ENCODE measurements at places on chromosomes 3 and 15.

DNA sequence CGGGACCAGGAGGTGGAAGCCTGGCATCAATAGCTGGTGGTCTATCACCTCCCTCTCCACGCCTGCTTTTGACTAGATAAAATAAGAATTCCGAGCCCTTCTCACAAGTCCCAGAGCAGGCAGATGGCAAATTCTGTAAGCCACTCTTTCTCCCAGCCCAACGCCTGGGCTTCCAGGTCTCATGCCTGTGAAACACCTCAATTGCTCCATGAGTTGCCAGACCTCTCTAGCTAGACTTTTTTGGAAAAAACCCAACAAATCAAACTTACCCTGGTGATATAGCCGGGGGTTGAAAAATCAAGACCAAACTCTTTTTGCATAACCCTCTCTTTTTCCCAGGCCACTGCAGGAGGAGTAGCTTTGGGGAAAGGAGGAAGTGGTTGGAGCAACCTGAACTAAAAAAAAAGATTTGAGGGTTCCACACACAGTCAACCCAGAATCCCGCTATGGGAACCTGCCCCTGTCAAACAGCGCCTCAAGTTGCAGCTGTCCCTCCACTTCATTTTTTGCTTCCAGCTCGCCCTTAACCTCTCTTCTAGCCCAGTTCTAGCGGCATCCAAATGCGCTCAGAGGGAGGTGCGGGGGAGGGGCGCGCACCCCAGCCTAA, 7.0 kb downstream of the BHLHE40 start:
- no peak for DNase-seq

DNA sequence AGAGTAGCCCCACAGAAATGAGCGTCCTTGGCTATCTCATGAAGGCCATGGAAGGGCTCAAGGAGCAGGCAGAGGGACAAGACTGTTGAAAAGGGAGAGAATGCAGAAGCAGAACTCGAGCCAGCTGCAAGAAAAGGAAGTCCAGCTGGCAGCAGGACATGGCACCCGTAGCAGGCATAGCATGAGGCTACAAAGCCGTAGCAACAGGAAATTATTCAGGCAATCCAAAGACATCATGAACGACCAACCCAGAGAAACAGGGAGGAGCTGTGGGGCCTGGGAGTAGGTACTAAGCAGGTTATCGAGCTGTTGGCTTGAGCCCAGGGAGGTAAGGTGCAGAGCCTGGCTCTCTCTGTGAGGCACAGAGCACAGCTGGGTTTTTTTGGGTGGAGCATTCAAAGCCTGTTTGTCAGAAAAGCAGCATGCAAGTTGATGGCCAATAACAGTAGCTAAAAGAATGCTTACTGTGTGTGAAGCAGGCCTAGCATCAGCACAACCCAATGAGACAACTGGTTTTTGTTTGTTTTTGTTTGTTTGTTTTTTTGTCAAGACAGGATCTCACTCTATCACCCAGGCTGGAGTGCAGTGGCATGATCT, 144.0 kb upstream of the SMAD3 start:
- no peak for DNase-seq

DNA sequence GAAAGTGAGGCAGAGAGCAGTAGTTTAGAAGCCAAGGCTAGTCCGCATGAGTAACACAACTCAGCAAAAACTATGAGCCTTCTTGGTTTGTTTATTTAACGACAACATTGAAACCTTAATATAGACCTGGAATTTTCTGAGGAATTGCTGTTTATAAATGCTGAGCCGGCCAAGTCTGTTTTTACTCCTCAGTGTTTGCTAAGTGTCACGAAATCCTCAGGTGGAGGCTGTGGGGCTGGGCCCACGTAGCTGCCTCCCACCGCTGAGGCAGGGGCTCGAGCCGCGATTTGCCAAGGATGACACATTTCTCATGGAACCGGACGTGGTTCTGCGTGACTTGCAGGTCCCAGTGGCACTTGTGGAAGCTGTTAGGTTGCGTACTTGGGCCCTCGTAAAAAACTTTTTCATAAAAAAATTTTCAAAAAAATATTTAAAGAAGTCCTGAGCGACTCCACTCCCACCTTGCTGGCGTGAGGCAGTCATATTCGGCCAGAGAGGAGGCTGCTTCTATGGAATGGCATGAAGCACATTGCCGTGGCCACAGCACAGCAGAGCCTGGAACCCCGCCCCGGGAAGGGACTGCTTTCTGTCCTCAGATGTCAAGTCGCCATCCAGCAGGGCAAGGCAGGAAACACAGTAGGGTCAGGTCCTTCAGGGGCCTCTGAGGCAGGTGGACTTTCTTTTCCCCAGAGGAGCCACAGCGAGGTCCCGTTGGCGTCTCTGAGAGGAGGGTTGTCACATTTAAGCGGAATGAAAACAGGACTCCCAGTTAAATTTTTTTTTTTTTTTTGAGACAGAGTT, 64.8 kb upstream of the PCSK6 start:
- DNase-seq = no peak

DNA sequence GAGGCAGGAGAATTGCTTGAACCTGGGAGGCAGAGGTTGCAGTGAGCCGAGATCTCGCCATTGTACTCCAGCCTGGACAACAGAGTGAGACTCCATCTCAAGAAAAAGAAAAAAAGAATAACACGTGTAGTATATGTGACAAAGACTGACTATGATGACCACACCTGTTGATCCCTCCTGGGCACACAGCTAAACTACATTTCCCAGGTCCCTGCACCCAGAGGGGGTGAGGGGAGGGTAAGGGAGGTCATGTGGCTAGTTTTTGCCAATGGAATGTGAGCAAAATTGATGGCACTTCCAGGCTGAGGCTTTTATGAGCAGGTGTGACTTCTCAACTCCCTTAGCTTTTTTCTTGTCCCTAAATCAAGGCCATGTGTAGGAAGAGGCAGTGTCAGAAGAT, 58.2 kb downstream of the KLHL6 start:
- no peak for DNase-seq

- no peak for DNase-seq
These were observed 157.2 kb downstream of the DCLK3 start for GRCh38 chr3:36606871-36607765.

DNA sequence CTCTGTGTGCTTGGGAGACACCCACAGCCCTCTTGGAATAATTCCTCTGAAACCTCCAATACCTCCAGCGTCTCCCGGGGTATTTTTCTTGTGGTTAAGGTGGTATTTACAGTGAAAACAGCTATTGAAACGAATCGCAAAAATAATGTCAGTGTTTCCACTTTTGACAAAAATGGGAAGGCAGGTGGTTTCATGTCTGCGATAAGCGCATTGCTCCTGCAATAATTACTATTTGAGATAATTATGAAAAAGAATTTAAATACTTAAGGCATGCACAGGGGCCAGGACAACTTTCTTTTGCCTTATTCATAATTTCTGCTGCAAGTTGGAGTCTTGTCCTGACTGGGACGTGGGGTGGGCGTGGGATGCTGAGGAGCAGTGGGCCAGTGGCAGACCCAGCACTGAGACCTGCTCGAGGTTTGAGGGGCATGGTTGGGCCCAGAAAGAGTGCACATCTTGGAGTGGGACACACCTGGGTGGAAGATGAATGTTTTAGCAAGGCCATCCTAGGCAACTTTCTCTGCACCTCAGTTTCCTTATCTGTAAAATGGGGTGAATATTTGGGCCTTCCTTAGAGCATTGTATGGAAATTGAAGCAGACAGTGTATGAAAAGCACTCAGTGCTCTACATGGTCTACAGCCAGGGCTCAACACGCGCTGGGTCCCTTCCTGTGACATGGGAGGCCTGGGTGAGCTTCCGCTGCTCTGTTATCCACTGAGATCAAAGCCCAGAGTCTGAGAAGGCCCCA, 110.5 kb downstream of the FBLN2 start:
- no peak for DNase-seq

DNA sequence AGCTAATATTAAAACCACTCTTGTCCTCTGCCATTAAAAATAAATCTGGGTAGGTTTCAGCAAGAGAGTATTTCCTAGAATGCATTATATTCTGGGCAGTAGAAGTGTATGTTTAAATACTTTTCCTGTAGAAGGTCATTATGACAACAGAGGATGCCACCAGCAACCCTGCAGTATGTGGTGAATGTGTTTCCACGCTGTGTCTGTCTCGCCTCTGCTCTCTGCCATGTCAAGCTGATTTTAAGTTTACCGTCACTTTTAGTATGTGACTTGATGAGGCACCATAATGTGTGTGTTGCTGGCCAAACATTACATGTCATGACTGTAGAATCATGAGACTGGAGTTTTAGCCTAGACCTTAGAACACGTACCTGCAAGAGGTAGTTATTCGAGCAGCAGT, 211.2 kb downstream of the LPP start:
- no peak for DNase-seq

Measured in stimulated activated CD4-positive, alpha-beta T cell treated with anti-CD3 and anti-CD28 coated beads, Interleukin-1b, Interleukin-23, amount 100 ng/mL, for 24 hours (primary cell).